Effector CD4-positive, alpha-beta T cell (primary cell): ENCODE measurements at places on chromosomes 7 and 10.

- DNase-seq: no peak
Measured at GRCh38 chr10:124642088-124642710, 102.0 kb downstream of the FAM53B start.

DNA sequence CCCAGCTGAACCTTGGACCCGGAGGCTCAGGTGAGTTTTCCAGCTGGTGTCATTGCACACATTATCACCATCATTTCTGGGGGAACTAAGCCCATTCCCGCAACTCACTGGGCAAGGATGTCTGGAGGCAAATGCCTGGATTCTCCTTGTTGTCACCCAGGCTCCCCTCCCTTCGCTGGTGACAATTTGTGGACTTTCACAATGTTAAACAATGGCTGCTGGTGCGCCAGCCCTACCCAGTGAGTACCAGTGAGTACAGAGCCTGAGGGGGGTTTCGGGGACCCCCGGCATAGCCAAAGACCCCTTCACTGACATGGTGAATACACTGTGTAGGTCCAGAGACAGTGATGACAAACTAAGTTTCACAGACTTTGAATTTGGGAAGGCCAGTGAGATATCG lies 189.2 kb downstream of the ADARB2 start:
- no peak for DNase-seq

- peak; percentile 50 for DNase-seq
Measured at GRCh38 chr10:1050554-1050953, 1.6 kb upstream of the IDI1 start.

DNA sequence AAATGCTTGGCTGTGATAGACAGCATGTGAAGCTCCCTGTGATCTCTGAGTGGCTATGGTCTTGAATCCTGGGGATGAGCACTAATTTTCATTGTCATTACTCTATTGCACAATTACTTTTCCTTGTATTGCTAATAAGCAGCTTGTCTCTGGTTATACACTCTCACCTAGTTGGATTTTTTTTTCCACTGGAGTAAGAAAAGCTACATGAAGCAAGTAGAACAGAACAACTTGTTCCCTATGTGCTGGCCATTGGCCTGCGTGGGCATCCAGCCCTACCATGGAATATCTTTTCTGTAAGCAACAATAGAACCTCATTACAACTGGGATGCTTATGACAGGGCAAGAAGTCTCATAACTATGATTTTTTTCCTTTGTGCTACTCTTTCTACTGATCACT lies 807.4 kb downstream of the TNS3 start:
- no peak for DNase-seq

DNA sequence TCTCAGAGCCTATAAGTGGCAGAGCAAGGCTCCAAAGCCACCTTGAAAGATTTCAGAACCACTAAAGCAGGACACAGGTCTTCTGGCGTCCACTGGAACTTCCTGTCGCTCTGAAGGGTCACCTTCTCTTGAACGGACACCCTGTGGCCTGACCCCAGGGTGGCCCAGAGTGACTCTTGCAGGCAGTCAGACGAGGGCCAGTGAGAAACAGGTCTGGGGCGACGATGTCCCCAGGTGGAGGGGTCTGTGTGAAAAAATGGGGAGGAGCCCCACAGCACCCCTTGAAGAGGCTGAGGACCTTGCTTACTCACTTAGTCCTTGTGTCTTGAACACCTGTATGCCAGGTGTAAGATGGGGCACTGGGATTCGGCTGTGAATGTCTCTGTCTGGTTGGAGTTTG lies 946 bp upstream of the RASGEF1A start:
- DNase-seq: no peak

GRCh38 chr10:11063856-11064255 lies 46.2 kb downstream of the CELF2 start:
- DNase-seq: no peak

- DNase-seq: no peak
Measured at GRCh38 chr10:31362023-31362641, 43.1 kb downstream of the ZEB1 start.

GRCh38 chr10:50550291-50550839 lies 73.4 kb downstream of the SGMS1 start:
- no peak for DNase-seq

DNA sequence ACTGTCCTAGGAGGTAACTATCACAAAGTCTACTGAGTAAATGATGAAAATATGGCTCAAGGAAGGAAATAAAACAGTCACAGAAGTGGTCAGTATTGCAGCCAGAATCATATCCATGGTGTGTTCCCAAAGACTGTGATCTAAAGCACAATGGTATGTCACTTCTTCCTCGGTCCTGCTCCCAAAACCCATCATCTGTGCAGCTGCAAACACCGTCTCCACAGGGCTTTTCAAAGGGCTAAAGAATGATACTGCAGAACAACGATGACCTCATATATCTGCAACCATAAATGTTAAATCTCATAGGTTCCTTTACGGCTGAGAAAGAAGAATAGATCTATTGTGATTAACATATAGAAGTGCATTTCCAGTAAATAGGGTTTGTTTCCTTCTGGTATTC lies 465.0 kb downstream of the GRID1 start:
- no peak for DNase-seq

- DNase-seq: no peak
Measured at GRCh38 chr7:128055637-128056036, 24.4 kb upstream of the LRRC4 start.

DNA sequence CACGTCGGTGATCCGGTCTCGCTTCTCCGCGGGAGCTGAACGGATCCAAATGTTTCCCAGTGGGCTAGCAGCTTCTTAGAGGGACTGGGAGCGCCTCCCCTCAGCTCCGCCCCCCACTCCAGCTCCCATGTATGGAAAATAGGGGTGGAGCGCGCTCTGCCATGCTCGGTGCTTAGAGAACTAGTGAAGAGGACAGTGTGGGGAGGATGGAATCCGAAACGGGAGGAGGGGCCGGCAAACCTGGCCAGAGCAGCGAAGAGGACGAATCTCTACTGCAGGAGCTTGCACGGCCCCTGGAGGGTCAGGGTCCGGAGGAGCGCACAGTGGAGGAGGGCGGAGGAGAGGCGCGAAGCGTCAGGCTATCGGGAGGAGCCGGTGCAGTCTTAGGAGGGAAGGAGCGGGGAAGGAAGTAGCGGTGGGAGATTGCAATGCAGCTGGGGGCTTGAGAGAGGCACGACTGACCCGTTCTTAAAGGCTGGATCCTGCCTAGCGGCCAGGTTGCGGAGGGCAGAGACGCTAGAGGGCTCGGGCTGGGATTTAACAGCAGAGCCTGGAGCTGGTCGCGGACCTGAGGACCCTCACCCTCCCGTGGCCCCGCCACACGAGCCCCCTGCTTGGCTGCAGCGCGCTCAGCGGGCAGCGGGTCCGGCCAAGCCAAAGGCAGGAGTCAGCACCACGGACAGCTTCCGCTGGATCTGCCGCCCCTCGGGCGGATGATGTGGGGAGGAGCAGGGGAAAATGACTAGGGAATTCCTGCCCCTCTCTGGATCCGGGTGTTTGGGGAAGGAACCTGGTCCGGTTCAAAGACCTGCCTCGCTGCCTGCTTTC lies at the start of gene PRLHR:
PRLHR (minus strand) TSS at position 51 of the 828 bp plus-strand sequence. CDS start 404 bp downstream, outside the sequence.
- DNase-seq: no peak

GRCh38 chr10:84308481-84309304 lies 19.7 kb upstream of the CCSER2 start:
- DNase-seq: no peak

- no peak for DNase-seq
Measured at GRCh38 chr7:23315366-23315765, 16.2 kb downstream of the MALSU1 start.

- no peak for DNase-seq
Measured at GRCh38 chr10:59655309-59655708, 54.3 kb downstream of the SLC16A9 start.

GRCh38 chr10:107554333-107554732 lies 389.8 kb upstream of the SORCS1 start:
- no peak for DNase-seq
